CD4-positive, alpha-beta memory T cell (primary cell): ENCODE measurements at places on chromosomes 4 and X. TPM values are rescaled to one million over a fixed set of nuclear protein-coding genes. Genes with fewer than 3 reads are reported as not detected.

The IL2 gene
- polyA plus RNA-seq = 2.3 TPM

The HPGD gene
- polyA plus RNA-seq = 5.9 TPM

The ZNF185 gene
- 2.9 TPM for polyA plus RNA-seq

GRCh38 chrX:79176028-79176427, 31.5 kb downstream of the GPR174 start:
- no peak for DNase-seq

DNA sequence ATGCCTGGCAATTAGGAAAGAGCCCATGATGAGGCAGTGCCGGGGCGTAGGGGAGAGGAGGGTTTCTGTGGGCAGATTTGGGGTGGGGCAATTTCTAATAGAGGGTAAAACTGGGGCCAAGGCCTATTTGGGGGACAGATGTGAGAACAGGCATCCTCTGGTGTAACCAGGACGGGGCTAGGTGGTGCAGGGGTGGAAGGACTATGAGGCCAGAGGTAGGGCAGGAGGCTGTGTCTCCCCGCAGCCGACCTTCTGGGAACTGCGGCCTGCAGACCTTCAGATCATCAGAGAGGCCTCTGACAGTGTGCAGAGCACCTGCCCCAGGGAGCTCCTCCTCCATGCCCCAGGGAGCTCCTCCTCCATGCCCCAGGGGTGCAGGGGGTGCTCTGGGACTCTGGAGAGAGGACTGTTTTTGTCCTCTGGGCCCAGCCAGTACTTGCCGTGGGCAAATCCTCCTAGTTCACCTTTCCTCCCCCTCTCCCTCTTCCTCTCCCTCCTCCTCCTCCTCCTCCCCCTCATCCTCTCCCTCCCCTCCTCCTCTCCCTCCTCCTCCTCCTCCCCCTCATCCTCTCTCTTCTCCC, 101.9 kb downstream of the SORCS2 start:
- no peak for DNase-seq

DNA sequence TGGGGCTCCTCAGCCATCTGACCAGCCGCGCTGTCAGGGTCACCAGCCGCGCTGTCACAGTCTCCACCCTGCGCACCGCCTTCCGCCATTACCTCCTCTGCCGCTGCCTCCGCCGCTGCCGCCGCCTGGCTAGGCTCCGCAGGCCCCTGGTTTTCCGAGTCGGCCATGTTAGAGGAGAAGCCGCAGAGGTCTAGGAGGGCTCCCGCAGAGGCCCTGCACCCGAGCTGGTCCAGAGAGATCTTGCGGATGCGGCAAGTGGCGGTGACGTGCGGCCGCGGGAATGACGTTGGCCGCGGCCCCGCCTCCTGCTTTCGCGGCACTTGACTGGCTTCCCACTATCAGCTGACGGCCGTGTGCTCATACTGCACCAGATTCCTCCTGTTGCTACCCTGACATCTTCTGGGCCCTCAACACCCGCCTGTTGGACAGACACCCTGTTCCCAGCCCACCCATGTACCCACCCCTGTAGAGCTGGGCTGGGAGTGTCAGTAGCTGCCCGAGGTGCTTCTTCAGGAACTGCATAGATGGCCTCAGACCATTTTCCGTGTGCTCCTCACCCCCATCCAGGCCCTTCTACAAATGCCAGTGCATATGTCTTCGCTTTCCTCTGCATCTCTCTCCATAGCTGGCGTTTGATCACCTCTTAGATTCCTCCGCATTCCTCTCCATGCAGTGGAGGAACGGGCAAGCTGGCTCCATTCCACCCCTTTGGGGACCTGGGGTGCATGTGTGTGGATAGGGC, at the start of gene NAP1L5:
Gene NAP1L5, minus strand, starts transcription at position 242 of the 742 bp plus-strand sequence. Its CDS starts 75 bp downstream, at position 167.
- DNase-seq = peak; percentile 81
